Lower lobe of right lung (tissue), 2 donors: ENCODE measurements at places on chromosomes 5 and 9. TPM values are rescaled to one million over a fixed set of nuclear protein-coding genes. Genes with fewer than 3 reads are reported as not detected.

DNA sequence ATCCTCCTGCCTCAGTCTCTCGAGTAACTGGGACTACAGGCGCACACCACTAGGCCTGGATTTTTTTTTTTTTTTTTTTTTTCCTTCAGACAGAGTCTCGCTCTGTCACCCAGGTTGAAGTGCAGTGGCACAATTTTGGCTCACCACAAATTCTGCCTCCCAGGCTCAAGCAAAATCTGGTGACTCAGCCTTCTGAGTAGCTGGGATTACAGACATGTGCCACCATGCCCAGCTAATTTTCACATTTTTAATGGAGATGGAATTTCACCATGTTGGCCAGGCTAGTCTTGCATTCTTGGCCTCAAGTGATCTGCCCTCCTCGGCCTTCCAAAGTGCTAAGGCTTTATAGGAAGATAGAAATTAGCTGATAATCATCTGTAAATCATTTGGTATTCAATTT lies 43.9 kb downstream of the NSA2 start:
- no peak for DNase-seq

- no peak for DNase-seq
Measured at GRCh38 chr9:94787266-94787665, 60.8 kb downstream of the AOPEP start.

DNA sequence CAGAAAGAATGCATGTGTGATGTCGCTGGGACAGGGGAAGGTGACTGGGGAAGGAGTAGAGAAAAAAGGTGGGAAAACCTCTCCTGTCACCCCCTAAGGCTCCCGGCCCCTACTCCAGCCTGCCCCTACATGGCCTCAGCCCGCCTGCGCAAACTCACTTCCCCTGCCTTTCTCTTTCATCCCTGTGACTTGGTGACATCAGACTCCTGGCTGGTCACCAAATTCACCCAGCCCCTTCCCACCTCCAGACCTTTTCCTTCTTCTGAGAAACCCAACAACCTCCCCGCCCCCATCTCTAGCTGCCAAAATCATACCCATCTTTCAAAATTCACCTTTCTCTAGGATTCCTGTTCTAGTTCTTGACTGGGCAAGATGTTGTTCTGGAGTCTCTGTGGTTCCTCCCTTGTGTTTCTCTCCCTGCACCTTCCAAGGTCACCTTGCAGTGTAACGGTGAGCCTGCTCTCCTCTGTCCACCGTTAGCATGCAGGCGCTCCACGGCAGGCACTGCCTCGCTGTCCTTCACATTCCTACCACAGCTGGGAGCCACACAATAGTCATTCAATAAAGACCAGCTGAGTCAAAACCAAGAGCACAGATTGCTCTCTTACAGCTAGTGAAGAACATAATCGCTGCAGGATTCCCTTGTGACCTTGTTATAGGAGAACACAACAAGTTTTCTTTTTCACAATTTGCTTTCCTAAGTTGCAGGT lies 134.5 kb downstream of the FANCC start:
- DNase-seq: no peak

GRCh38 chr9:134501761-134502265 lies 139.8 kb upstream of the COL5A1 start:
- DNase-seq: no peak

- DNase-seq: no peak
Measured at GRCh38 chr5:171595801-171596231, 176.4 kb downstream of the FGF18 start.

The TAS2R1 gene
- not detected for total RNA-seq

The MYMK gene
- total RNA-seq: not detected

DNA sequence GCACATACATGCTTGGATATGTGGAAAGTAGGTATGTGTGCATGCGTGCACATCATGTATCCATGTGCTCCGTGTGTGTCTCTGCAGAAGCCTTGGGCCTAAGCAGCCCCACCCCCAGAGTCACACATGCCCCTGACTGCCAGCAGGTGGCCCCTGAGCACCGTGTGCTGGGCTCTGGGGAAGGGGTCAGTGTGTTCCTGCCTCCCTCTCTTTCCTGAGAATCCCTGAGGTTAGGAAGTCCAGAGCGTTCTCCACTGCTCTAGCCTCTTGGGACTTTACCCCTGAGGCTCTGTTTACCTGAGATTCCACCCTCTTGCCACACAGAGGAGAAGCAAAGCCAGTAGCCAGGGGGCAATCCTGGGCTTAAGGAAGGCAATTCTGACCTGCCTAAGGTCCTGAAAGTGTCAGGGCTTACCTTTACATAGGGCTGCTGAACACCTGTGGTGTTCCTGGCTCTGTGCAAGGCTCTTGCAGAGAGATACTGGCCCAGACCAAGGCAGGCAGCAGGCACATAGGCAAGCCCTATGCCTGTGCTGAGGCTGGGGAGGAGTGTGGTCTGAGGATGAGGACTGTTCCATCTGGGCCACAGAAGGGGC lies 207.3 kb downstream of the TMEM38B start:
- no peak for DNase-seq

DNA sequence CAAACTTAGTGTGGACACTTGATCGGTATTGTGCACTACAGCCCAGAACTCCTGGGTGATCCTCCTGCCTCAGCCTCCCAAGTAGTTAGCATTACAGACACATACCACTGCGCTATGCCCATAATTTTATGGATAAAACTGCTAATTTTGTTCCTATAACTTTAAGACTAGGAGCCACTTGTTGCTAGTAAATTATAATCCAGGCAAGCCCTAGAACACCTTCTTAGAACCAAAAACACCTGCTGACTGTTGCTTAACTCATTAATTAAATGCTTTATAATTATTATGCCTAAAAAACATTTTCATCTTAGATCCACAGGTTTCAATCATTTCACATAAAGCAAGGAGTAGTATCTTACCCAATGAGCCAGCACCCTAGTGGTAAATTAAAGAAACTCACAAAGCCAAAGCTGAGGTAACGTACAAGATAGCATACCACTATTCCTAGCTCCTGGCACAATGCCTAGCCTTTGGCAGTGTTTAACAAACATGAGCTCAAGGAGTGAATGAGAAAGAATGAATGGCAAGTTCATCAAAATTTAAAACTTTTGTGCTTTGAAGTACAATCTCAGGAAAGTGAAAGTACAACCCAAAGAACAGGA lies 5.4 kb downstream of the MRPS27 start:
- DNase-seq: no peak

GRCh38 chr5:98497418-98497817 lies 276.0 kb upstream of the RGMB start:
- DNase-seq: no peak

The NRG2 gene
- total RNA-seq: 1.6 TPM

The RLN2 gene
- total RNA-seq: 1.3 TPM

The NOL6 gene
- total RNA-seq: 27.6 TPM

DNA sequence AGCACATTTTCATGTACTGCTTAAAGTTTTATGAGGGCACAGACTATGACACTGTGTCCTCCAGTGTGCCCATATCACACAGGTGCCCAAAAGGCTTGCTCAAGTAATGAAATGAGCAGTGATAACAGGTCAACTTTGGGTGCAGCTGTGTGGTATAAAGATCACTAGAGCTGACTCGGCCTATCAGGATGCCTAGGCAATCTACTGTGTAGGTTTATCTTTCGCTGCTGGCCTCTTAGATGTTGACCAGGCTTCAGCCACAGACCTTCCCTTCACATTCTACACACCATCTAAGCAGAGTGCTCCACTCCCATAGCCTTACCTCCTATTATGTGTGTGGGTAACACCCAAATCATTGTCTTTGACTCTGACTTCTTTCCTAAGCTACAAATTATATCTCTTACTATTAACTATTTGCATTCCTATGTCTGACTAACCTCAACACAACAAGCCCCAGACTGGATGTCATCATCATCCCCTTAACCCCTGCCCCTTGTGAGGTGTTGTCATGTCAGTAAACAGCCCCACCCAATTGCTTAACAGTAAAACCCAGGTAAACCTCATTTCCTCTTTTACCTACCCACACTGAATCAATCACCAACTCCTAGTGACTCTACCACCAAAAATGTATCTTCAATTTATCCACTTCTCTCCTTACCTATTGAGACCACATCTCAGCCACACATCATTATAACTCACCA lies 2.5 kb downstream of the SREK1IP1 start:
- DNase-seq: no peak

- peak; percentile 84 for DNase-seq
Measured at GRCh38 chr9:136587145-136587943, 41.5 kb upstream of the NOTCH1 start.

- no peak for DNase-seq
Measured at GRCh38 chr5:176744584-176744965, 65.8 kb upstream of the UNC5A start.

DNA sequence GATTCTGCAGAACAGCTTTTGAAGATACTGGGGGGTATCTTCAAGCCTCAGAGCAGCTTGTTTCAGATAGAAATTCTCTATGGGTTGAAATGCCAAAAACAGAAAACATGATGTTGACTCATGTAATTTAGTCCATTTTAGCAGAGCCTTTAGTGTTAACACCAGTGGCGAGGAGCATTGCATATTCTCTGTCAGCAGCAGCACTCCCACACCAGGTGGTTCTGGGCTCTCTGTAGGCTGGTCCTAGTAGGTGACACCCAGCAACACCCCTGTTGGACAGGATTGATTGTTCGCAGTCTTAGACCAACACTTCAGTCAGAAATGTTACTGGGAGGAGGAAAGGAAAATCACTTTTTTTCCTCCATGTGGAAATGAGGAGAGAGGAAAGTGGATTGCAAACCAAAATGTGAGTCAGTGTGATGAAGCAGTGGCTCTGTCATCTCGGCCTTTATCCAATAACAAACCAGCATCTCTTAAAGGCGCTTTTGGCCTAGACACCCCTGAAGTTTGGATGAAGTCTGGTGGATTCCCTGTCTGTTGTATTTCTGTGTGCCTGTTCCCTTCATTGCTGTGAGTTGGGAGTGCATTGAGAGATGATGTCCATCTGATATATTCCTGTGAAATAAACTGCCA lies 16.8 kb downstream of the SLC46A2 start:
- no peak for DNase-seq

DNA sequence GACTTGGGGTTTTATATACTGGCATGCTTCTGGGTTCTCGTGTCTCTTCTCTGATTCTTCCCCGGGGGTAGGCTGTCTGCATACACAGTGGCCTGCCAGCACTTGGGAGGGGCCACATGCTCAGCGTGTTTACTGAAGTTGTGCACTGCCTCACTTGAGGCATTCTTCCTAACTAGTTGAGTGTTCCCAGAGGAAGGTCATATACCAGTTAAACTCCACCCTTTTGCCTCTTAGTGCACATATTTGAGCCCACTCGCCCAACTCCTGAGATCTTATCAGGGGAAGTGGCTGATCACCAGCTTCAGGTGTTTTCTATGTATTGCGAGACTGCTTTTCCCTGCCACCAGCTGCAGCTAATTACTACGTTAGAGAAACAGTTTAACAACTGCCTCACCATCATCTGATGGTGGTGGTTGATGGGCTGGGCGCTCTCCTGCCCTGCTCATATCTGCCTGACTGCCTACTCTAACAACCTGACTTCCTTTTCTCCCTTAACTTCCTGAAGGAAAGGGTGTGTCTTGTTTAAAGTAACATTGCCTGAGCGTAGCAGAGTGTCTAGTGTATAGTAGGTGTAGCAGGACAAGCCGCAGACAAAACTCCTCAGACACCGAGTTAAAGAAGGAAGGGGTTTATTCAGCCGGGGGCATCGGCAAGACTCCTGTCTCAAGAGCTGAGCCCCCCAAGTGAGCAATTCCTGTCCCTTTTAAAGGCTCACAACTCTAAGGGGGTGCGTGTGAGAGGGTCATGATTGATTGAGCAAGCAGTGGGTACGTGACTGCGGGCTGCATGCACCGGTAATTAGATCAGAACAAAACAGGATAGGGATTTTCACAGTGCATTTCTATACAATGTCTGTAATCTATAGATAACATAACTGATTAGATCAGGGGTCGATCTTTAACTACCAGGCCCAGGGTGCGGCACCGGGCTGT lies 60.1 kb upstream of the CLINT1 start:
- peak; percentile 80 for DNase-seq

DNA sequence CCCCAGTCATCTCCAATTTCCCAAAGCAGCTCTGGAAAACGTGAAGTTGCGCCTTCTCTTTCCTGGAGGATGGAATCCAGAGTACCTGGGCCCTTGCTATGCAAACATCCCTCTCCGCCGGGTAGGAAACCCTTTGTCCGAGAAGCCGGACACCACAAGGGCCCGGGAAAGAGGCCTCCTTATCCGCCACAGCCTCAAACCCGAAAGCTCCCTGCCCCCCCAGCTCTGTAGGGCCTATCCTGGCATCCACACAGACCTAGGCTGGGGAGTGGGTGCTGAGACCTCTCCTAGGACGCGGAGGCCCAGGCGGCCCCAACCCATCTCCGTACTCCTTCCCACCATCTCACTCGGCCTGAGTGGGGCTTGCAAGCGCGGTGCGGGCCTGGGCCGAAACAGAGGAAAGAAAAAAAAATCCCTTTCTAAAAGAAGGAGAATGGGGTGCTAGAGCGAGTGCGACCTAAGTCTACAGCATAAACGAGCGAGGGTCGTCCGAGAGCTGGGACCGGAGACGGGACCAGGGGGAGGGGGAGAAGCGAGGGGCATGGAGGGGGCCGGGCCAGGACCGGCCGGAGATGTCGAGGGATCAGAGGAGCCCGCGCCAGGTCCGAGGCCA lies 624 bp downstream of the FBXW11 start:
- DNase-seq: peak; percentile 51

The TARS1 gene
- 93.9 TPM for total RNA-seq

The NDFIP1 gene
- 70.5 TPM for total RNA-seq

The FLT4 gene
- total RNA-seq: 24.8 TPM

The HTR1A gene
- not detected for total RNA-seq

GRCh38 chr5:168736281-168736831 lies 157.2 kb upstream of the PANK3 start:
- no peak for DNase-seq

- no peak for DNase-seq
Measured at GRCh38 chr9:133727277-133727875, 10.8 kb downstream of the SARDH start.

GRCh38 chr9:80928697-80929096 lies 760.6 kb downstream of the TLE1 start:
- DNase-seq: no peak

DNA sequence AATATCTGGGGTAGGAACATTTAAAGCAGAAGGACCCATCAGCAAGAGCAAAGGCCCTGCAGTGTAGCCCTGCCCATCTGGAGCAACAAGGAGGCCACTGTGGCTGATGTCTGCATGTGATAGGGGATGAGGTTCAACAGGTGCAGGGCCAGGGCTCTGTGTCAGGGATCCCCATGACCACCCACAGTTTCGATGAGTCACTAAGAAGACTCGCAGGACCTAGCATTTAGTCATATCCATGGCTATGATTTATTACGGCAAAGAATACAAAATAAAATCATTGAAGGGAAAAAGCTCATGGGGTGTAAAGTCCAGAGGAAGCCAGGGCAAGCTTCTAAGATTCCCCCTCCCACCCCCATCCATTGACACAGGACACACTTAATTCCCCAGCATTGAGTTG lies 188.6 kb downstream of the ADGRV1 start:
- DNase-seq: no peak

DNA sequence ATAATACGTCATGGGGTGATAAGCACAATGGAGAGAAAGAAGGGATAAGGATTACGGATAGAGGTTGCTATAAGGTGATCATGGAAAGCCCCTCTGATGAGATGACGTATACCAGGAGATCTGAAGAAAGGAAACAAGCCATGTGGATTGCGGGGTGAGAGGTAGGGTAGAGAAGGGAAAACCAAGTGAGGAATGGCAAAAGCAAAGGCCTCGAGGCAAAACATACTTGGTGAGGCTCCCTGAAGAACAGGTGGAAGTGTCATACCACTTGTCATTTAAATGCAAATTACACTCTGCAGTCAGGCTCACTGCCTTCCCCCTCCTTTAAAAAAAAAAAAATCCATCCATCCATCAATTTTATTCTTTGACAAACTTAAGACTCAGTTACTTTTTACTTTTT lies 420.8 kb downstream of the RAB3C start:
- DNase-seq: no peak

GRCh38 chr9:34131571-34131970 lies 5.1 kb upstream of the DCAF12 start:
- DNase-seq: no peak
